ENCODE measurements at places on chromosomes 3 and 15.

DNA sequence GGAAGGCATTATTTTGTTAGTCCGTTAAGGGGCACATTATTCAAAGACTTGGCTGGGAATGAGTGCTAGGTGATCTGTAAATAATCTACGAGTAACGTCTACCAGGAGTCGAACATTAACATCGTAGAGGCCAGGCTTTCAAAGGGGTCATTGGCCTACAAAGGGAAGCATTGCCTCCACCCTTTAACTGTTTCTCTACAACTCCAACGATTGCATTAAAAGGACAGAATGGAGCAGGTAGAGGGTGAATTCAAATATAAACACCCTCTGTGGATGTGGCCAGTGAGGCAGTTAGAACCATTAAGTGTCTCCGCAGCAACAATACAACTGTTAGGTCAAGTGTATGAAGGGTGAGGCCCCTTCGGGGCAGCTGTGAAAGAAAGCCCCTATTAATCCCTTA, 126.0 kb upstream of the LMOD3 start:
- no peak for DNase-seq

- no peak for DNase-seq
These were observed 8.4 kb downstream of the PIK3R4 start for GRCh38 chr3:130738241-130738640.

GRCh38 chr3:170307671-170308405, 49.7 kb upstream of the SKIL start:
- DNase-seq = no peak

- DNase-seq = no peak
These were observed 283.8 kb downstream of the ZPLD1 start for GRCh38 chr3:102718651-102719050.

DNA sequence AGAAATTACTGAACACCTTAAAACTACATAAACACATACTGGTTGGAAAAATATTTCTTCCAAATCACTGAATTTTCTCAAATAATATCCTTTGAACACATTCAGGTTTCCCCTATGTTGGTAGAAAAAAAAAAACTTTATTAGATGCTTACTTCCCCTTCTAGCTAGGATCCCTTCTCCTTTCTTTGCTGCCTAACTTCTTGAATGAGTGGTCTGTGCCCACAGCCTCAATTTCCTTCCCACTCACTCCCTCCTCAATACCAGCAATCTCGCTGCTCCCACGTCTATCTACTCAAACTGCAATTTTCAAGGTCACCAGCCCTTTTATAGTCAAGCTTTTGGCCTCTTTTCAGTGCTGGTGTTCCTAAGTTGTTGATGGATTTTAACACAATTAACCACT, 8.3 kb downstream of the CD200R1 start:
- DNase-seq = no peak

DNA sequence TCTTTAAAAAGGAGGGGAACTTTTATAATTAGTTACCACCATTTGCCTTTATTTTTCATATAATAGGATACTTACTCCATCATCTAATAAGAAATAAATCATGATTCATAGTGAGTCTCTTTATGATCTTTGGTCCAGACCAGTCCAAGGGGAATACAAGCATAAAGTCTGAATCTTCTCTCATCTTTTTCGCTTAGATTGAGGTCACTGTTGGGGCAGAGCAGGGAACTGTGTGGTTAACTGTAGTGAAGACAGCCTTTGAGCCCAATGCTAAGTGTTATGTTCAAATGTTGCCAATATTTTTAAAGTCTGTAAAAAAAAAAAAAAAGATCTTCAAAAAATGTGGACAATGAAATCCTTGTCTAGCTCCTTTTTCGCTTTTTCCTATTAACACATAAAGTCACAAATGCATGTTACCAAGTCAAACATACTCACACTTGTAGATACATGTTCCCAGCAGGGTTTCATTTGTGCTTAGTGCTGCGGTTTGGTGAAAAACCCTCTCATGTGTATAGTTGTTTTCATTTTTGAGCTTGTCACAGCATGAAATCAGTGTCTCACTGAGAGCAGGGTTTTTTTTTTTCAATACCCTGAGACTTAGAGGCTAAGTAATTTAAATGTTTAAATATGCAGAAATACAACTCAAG, 72.1 kb downstream of the EPHA3 start:
- DNase-seq = no peak

GRCh38 chr15:31563421-31563820, 236.8 kb downstream of the KLF13 start:
- DNase-seq = no peak

GRCh38 chr15:51314391-51315337, 23.7 kb downstream of the CYP19A1 start:
- DNase-seq = no peak

- no peak for DNase-seq
These were observed 419.2 kb downstream of the MECOM start for GRCh38 chr3:169244119-169244864.

DNA sequence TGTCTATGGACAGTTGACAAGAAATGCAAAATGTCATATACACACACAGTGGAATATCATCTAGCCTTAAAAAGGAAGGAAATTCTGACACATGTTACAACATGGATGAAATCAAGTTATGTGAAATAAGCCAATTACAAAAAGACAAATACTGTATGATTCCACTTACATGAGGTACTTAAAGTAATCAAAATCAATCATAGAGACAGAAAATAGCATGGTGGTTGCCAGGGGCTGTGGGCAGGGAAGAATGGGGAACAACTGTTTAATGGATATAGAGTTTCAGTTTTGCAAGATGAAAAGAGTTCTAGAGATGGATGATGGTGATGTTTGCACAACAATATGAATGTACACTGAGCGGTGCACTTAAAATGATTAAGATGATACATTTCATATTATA, 613.8 kb upstream of the ZNF385D start:
- DNase-seq = no peak

DNA sequence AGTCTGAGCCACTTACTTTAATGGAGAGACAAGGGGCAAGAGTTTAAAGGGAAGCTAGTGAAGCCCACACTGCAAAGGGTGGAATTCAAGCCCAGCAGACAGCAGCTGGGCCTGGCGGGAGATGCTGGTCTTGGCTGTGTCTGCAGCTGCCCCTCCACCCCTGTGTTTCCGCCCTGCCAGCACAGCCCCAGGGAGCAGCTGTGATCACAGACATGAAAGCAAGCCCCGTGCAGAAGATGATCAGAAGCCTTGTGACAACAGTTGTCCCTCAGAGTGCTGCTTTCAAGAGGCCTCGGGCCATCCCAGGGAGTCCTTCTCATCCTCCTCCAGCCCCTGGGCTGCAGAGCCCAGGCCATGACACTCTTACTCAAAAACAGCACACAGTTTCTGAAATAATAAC, 24.1 kb upstream of the SLC6A1 start:
- no peak for DNase-seq

GRCh38 chr3:83835040-83835439, 1123.7 kb upstream of the CADM2 start:
- no peak for DNase-seq

- DNase-seq = peak; percentile 37
These were observed 304.4 kb downstream of the FGF12 start for GRCh38 chr3:192422997-192423342.

GRCh38 chr15:78620021-78620526, 722 bp downstream of the CHRNA3 start:
- peak; percentile 6 for DNase-seq

DNA sequence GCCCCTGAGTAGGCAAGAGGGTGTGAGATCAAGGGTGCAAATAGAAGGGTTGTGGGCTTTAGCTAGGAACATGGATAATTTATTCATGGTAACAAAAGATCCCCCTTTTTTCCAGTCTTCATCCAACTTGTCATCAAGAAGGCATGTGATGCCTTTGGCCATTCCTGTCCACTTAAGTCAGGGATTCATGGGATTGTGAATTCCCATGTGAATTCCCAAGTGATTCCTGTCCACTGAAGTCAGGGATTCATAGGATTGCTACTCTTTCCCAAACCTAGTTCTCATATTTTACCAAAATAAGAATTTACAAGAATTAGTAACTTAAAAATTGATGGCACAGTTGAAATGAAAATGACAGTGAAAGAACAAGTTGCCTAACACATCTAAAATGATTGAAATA, 40.8 kb downstream of the HMG20A start:
- no peak for DNase-seq

DNA sequence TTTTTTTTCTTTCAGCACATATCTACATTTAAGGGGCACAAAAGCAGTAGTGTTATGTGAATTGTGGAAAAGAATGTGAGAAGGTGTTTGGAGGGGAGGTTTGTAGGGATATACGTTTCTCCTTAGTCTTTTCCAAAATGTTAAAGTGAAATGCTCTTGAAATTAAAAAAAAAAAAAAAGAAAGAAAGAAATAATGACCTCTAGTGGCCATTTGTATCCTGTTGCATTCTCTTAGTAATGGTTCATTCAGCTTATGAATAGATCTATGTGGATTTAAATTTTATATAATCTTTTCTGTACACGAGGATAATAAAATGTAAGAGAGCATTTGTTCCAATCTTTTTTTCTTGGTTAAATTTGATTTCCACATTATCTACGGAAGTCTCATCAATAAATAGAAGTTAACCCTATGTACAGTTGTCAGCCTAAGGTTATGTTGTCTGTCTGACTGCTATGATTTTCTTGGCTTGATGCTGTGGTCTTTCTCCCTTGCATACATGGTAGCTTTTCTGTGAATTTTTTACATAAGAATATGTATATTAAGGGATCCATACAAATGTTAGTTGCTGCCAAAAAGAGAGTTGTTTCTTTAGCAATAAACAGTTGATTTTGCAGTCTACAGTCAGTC, 1.7 kb downstream of the P2RY13 start:
- no peak for DNase-seq

- DNase-seq = no peak
These were observed 76.1 kb downstream of the FAM174B start for GRCh38 chr15:92579486-92579885.

DNA sequence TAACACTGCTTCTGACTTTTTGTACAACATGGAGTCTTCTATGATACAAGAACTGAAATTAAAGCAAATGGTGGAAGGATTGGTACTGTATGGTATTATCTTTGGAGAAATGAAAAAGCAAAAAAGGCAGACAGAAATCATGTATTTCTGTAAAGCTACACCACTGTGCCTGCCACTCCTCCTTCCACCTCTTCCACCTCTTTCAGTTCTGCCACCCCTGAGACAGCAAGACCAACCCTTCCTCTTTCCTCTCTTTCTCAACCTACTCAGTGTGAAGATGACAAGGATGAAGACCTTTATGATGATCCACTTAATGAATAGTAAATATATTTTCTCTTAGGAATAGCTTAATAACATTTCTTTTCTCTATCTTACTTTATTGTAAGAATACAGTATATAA, 57.0 kb downstream of the CD200 start:
- no peak for DNase-seq

DNA sequence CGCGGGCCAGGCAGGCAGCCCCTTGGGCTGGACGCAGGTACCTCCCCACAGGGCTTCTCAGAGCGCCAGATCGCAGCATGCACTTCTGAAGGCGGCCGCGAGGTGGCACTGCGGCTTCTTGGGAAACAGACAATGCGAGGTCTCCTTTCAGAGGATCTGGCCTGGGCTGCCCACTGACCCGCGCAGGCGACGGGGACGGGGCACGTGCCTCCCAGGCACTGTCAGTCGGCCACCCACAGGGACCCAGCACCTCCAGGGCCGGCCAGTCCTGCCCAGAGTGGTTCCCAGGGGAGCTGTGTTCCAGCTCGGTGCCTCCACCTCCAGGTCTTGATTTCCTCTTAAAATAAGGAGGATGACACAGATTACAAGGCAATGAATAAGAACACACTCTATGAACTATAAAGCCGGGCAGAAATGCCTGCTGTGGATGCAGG, 24.4 kb upstream of the TXNRD3 start:
- DNase-seq = peak; percentile 82

DNA sequence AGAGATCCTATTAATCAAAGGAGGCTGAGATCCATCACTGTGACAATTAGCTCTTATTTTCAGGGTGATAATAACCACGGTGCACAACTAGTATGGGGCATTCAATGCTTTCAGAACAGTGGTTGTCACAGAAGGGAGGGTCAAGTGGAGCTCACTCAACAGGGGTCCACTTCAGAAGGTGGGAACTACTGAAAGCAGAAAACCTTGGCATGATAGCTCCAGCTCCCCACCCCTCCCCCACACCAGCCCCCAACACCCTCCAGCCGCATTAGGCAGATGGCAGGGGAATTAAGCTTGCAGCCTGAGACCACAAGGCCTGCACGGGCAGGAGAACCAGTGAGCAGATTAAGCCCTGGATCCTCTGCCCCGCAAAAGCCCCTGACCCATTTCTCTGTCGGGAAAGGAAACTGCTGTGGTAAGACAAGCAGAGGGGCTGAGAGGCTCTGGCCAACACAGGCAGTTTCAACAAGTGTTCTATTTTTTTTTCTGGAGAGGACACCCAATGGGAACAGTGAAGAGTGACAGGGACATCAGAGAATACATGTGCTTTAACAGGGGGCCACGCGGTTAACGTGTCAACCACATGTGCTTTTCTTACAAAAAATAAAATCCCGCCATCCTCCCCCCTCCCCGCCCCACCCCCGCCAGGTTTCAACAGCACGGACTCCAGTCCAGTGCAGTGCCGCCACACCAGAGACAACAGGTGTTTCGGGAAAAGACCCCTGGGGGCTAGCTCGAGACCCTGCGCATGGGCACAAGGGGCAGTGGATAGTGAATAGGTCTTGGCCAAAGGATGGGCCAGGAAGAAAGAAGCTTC, 997 bp downstream of the FYCO1 start:
- DNase-seq = no peak
